ENCODE measurements at places on chromosomes 13 and 19.

- DNase-seq: no peak
Measured at GRCh38 chr19:2464389-2464788, 7.6 kb upstream of the LMNB2 start.

DNA sequence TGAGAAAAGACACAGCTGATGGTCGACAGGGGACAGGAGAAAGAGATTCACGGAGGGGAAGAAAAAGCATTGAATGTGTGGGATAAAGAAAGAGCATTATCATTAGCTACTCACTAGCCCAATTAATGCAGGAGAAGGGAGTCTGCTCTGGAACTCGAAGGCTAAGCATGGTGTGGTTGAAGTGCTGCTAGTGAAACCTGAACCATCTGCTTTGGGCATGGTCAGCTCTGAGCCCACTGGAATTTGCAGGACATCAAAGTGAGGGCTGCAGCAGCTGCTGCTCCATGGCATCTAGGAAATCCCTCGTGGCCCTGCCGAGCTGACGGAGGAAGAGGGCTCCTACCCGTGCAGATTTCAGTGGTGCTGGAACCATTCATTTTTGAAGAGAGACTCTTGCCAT, 320.3 kb downstream of the ATP8A2 start:
- DNase-seq: no peak

DNA sequence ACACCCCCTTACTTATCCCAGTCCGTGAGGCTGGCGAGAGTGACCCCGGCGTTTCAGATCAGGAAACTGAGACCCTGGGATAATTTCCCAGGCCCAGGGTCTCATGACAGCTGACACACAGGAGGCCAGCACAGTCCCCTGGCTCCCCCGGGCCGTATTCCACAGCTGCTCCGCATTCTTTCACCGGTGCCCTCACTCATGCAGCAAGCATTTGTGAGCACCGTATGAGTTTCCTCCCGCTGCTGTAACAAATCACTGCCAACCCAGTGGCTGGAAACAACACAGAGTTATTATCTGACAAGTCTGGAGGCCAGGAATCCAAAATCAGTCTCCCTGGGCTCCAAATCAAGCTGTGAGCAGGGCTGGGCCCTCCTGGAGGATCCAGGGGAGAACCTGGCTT, 21.3 kb downstream of the GADD45B start:
- DNase-seq: no peak

GRCh38 chr19:42531313-42531712, 3.0 kb upstream of the CEACAM1 start:
- DNase-seq: no peak

DNA sequence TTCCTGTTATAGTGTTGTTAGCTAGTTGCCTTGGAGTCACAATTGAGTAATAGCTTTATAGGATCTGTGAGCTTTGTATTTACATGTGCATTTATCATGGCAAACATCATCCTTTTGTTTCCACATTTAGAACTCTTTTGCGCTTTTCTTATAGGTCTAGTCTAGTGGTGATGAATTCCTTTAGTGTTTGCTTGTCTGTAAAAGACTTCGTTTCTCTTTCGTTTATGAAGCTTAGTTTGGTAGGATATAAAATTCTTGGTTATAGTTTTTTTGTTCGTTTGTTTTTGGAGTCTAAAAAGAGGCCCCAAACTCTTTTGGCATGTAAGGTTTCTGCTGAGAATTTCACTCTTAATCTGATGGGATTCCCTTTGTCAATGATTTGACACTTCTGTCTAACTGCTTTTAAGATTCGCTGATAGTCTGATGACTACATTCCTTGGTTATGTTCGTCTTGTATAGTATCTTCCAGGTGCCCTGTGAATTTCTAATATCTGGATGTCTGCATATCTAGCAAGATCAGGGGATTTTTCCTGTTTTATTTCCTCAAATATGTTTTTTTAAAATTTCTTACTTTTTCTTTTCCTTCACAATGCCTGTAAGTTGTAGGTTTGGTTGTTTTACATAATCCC, 20.2 kb downstream of the DNAJC3 start:
- no peak for DNase-seq

- no peak for DNase-seq
Measured at GRCh38 chr13:81658598-81659370, 1317.9 kb upstream of the SPRY2 start.

- no peak for DNase-seq
Measured at GRCh38 chr13:73107970-73108369, 49.2 kb downstream of the KLF5 start.

DNA sequence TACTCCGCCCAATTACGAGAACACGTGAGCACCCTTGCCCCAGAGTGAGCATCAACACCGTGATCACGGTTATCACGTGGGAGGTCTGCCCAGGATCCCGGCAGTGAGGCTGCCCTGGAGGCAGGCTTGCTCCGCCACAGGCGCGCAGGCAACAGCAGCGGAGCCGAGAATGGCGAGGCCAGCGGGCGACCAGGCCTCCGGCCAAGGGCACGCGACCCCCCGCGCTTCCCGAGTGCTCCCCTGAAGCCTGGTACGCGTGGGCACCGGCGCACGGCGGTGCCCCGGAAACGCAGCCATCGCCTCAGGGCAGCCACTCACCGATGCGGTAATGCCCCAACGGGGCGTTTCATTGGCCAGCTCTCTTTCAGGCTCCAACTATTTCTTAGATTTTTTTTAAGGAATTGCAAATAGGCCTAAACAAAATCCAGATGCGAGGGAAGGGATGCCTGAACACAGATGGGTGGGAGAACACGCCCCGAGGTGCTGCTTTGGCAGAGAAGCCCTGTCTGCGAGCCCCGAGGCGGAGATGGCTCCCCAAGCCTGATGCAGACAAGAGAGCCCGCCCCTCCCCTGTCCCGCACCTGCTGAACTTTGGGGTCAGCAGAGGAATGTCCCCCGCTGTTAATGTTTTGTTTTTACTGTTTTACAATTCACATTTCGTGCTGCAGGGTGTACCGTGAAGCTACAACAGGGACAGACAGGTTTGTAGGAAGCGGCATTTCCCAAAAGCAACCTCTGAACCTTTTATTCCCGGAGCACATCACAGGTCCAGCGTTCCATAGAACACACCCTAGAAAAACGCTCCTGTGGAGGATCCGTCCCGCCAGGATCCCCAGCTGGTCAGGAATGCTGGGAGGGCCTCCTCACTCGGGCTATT, 132.7 kb downstream of the ZDHHC20 start:
- DNase-seq: no peak
